Adipocyte (in vitro differentiated cells): ENCODE measurements at places on chromosomes 3 and 15.
A peak's percentile ranks its signal among the peaks of the same experiment; 100 is the strongest.

GRCh38 chr3:8635631-8636030, 9.0 kb downstream of the SSUH2 start:
- DNase-seq = no peak

DNA sequence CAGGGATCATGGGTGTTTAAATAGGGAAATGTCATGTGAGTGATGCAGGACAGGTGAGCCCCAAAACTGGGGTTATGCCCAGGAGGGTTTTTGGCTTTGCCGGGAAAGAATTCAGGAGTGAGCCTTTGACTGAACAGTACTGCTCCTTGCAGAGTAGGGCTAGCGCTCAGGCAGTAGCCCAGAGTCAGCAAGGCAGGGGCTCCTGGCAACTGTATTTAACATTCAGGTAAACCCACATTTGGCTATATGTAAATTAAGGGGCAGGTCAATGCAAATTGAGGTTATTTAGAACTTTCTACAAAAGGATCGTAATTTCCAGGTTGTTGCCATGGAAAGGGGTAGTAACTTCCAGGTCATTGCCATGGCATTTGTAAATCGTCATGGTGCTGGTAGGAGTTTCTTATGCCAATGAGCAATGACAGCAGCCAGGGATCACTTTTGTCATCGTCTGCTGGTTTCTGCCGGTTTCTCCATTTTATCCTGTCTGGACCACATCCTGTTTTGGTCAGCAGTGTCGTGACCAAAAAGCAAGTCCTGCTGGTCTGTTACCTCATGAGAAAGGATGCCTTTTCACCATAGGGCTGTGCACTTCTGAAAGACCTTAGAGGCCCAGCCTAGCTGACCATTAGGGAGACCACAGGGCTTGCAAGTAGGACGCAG, 24.3 kb downstream of the MTHFS start:
- DNase-seq = no peak

DNA sequence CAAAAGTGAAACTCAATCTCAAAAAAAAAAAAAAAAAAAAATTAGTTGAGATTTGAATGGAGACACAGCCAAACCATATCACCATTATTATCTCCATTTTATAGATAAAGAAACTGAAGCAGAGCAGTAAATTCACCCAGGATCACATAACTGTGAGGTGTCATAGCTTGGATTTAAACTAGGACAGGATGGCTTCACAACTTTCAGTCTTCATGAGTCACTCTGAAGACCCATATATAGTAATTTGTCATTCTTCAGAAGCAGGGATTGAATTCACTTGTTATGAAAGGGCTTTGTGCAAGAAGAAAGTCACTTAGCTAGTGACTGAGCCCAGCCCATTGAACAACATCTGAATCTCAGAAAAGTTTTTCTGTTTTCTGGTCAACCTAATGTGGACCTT, 60.5 kb upstream of the LRIG1 start:
- DNase-seq = peak; percentile 12

- DNase-seq = no peak
Measured at GRCh38 chr15:86595741-86596140, 516.1 kb downstream of the AGBL1 start.

DNA sequence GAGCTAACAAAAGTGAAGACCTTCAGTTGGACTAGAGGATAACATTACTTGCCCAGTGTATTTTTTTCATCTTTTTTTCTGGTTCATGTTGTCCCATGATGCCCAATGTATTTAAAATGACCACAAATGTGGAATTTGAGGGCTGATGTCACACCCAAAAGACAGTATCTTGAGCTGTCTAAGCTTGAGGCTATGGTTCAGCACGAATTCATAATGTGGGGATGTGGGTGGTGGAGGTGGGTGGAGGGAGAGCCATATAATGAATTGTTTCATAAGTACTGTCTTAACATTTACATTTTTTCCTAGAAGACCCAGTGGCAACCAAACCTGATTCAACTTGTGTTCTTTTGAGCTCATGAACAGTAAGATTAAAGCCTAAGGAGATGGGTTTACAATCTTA, 37.5 kb downstream of the CHAC1 start:
- no peak for DNase-seq

DNA sequence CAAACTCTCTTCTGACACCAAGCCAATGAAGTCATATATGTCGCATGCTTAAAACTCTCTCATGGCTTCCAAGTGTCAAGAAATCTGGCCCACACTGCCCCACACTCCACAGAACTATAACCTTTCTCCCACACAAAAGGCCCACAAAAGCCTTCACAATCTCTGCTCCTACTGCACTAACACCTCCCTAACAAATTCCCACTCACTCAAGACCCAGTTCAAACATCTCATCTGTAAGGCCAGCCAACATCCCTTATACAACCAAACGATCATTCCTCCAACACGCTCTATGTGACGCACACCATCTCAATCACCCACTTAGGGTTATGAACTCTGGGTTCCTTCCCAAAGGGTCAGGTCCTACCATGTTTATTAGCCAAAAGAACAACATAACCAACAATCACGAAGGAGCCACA, 13.5 kb downstream of the TBC1D2B start:
- no peak for DNase-seq

- DNase-seq = peak; percentile 6
Measured at GRCh38 chr3:179348325-179349013, 960 bp downstream of the MFN1 start.

DNA sequence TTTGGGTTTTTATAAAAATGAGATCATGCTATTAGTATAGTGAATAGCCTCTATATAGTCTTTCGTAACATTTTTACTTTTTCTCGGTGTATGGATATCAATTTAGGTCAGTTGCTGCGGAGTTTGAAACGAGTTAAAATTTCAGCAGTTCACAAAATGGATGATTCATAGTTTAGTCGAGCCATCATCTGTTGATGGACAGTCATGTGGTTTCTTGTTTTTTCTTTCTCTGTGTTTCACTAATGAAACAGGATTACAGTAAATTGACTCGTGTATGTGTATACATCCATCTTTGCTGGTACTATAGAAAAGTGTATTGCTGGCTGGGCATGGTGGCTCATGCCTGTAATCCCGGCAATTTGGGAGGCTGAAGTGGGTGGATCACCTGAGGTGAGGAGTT, 106.8 kb downstream of the IGF1R start:
- no peak for DNase-seq

DNA sequence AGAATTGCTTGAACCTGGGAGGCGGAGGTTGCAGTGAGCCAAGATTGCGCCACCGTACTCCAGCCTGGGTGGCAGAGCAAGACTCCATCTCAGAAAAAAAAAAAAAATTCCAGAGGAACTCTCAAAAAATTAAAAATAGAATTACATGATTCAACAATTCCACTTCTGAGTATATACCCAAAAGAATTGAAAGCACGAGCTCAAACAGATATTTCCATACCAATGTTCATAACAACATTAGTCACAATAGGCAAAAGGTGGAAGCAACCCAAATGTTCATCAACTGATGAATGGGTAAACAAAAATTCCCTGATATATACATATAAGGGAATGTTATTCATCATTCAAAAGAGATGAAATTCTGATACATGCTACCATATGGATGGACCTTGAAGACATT, 16.9 kb upstream of the MORF4L1 start:
- DNase-seq = peak; percentile 85

DNA sequence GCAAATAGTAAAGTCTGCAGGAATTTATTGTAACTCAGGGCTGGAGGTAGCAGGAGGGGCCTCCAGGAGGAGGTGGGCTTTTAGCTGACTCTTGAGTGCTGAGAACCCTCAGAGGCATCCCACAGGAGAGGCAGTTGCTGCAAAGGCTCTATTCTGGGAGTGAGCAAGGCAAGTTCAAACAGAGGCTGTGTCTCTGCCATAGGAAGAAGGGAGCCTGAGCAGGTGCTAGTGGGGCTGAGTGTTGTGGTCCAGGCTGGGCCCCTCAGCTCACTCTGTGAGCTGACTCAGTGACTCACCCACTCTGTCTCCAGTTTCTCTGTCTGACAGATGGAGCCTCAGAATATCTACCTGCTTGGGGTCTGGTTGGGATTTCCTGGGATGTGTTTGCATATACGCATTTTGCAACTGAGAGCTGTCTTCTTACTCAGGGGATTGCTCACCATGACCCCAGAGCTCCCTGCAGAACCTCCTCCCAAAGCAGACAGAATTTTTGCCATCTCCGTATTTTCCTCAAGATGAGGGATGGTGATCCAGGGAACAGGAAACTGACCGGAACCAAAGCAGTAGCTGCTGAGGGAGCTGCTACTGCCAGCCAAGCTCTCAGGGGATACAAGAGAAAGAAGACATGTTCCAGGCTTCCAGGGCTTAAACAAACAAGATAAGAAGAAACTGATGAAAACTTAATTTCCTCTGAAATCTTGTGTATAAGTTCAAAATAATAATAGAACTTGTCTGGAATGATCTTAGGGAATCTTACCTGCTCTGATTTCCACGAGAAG, 13.6 kb upstream of the NOX5 start:
- no peak for DNase-seq

DNA sequence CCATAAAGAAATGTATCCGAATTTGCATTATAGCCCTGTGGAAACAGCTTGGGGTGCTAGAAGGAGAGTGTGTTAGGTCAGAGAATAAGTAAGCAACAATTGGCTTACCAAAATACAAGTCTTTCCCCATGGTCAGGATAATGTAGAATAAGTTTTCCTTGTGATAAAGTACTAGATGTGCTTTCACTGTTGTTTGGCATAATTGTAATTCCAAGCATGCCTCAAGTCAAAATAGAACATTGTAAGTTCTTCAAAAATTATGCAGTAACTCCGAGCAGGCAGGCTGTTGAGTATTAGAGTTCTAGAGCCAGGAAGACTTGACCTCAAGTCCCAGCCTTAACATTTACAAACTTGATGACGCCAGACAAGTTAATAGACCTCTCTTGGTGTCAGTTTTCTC, 242.0 kb downstream of the TUSC7 start:
- DNase-seq = peak; percentile 70

GRCh38 chr15:66252685-66253417, 699 bp downstream of the MEGF11 start:
- DNase-seq = peak; percentile 43

GRCh38 chr15:76191539-76192244, 119.6 kb downstream of the ETFA start:
- no peak for DNase-seq

DNA sequence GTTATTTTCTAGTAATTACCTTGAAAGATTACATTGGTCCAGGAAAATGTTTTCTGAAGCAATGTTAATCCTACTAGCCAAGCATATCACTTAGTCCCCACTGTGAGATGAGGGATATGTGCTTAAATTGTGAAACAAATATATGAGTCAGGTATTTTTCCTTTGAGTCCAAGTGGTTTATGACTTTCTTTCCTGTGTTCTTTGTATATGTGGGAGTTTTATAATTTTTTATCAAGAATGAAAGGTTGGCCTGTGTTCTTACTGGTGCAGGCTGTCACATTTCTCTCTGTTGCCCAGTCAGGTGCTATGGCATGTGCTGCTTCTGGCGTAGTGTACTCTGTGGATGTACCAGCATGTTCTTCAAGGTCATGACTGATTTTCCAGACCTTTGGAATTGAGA, 147.4 kb downstream of the CMSS1 start:
- peak; percentile 54 for DNase-seq

- DNase-seq = peak; percentile 94
Measured at GRCh38 chr3:123773681-123774431, 110.3 kb downstream of the MYLK start.

GRCh38 chr3:15107075-15107947, 8.4 kb upstream of the RBSN start:
- DNase-seq = no peak

DNA sequence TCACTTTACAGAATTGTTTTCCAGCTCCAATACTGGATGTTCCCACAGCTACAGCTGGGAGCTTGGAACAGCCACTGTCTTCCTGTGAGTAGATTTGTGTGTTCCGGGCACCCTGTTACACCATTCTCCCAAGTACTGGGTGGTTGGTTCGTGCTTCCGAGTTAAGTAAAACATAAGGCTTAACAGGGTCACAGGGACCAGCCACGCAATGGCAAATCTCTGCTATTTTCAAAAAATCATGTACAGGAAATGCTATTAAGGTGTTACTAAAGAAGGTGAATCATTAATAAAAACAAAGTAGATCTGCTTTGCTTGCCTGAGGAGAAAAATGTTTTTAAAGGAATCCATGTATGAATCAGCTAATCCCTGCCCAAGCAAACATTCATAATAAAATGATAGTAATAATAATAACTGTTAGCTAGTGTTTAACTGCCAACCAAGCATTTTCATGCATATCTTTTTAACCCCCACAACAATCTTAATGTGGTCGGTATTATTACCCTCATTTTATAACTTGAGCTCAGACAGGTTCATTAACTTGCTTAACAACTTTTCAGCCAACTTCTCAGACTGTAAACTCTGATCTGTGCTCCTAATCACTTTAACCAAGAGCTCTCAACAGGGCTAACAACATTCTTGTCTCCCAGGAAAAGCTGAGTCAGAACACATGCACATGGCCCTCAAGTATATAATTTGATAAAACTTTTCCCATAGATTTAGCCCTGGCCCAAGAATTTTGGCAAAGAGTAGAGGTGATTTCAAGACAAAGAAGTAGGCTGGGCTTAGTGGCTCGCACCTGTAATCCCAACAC, 2.7 kb upstream of the C2CD4A start:
- no peak for DNase-seq

GRCh38 chr3:124275412-124275811, 283.5 kb upstream of the ROPN1 start:
- DNase-seq = peak; percentile 48

- DNase-seq = peak; percentile 24
Measured at GRCh38 chr3:141960731-141961130, 84.3 kb downstream of the ATP1B3 start.

DNA sequence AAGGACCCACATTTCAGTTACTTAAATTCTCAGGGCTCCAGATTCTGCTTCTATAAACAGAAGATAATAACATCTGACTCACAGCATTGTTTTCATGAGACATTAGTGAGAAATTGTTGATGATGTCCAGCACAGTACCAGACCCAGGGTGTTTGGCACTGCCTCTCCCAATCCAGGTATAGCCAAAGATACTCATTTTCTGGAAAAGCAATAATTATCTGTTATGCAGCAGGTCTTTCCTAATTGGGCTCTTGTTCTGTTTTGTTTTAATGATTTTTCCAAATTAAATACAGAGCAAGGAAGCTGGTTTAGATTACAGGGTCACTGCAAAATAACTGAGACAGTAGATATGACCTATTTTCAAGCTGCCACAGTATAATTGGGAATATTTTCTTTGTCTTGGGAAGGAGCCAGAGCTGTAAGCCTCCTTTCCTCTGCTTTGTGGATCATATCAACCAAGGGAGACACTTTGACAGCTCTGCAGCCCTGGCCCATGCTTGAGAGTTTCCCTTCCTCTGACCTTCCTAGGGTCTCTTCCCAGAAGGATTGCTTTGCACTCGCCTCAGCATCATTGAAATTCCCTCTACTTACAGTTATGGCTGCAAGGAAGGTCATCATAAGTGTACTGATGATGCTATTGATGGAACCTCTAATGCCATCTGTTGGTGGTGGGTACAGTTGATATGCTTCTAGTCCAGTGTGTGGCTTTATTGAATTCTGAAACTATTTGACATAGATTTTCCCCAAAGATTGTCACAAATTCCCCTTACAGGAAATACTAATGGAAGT, 522.4 kb upstream of the ADAMTS9 start:
- DNase-seq = peak; percentile 25
